ENCODE measurements at places on chromosomes 13 and 19. TPM values are rescaled to one million over a fixed set of nuclear protein-coding genes. Genes with fewer than 3 reads are reported as not detected.

ZFP28 gene
- total RNA-seq: not detected

ZNF20 gene
- total RNA-seq: 1.0 TPM

PRX gene
- 4.8 TPM for total RNA-seq

C19orf18 gene
- total RNA-seq: not detected

FOXA3 gene
- total RNA-seq: 5.8 TPM

KLK5 gene
- total RNA-seq: 1.2 TPM

PSPN gene
- 3.4 TPM for total RNA-seq

FGF21 gene
- 0.81 TPM for total RNA-seq

ZNF320 gene
- total RNA-seq: 9.2 TPM

TMIGD2 gene
- not detected for total RNA-seq

ZNF541 gene
- total RNA-seq: not detected

C1QTNF9B gene
- total RNA-seq: not detected

ANKRD27 gene
- total RNA-seq: 48.1 TPM

SULT2B1 gene
- 4.8 TPM for total RNA-seq

RASAL3 gene
- total RNA-seq: 0.57 TPM

ICAM4 gene
- total RNA-seq: not detected

CYP4F11 gene
- 17.9 TPM for total RNA-seq

NCR1 gene
- not detected for total RNA-seq
